ENCODE measurements at places on chromosomes 11 and 22.

- no peak for DNase-seq
Measured at GRCh38 chr11:7892059-7892699, 38.9 kb downstream of the OR10A6 start.

GRCh38 chr22:31080848-31081649 lies at the start of gene SMTN:
SMTN (plus strand) TSS chr22:31081318; CDS start chr22:31083259, 1,941 bp downstream.
- DNase-seq, result peak; percentile 83

DNA sequence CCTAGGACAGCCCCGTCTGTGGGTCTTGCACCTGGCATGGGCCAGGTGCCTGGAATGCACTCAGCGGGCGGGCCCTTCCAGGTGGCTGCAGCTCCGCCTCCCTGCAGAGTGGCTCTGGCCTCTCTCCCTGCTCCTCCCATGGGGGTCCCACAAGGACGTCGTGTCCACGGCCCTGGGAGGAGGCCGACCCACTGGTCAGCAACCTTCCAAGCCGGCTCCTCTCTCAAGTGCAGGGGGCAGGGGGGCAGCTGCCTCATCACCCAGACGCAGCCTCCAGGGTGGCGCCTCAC lies 41.9 kb downstream of the CERK start:
- no peak for DNase-seq

- DNase-seq, result no peak
Measured at GRCh38 chr11:93654226-93654625, 7.3 kb upstream of the CEP295 start.

GRCh38 chr11:130555251-130555841 lies 106.9 kb downstream of the ADAMTS15 start:
- no peak for DNase-seq

DNA sequence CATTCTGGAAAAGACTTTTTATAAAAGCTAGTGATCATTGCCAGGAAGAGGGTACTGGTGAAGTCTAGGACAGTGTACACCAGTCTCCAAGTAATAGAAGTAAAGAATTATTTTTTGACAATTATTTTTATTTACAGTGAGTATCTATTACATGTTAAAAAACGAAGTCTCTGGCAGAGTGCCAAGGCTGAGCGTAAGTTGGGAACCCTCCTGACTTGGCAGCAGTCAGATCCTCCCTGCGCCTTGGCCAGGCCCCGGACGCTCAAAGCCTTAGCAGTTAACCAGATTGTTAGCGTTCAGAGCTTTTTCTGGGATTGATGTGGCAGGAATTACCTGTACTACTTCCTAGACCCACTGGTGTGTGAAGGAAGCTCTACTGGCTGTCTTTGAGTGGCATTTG lies 38.1 kb upstream of the CTTN start:
- no peak for DNase-seq

DNA sequence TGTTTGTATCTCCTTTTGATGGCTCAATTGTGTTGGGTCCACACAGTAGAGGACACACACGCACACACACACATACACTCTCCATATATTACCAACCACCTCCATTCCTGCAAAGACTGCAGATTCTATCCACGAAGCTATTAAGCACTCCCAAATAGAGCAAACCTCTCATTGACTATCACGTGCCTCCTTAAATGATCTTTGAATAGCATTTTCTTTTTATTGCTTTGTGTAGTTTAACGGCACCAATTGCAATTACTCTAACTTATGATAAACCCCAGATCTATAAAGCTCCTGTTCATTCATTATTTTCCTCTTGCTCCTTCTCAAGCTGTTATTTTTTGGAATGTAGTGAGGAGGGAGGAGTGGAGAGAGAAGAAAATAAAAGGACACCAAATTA lies 204.7 kb downstream of the ST3GAL4 start:
- no peak for DNase-seq

DNA sequence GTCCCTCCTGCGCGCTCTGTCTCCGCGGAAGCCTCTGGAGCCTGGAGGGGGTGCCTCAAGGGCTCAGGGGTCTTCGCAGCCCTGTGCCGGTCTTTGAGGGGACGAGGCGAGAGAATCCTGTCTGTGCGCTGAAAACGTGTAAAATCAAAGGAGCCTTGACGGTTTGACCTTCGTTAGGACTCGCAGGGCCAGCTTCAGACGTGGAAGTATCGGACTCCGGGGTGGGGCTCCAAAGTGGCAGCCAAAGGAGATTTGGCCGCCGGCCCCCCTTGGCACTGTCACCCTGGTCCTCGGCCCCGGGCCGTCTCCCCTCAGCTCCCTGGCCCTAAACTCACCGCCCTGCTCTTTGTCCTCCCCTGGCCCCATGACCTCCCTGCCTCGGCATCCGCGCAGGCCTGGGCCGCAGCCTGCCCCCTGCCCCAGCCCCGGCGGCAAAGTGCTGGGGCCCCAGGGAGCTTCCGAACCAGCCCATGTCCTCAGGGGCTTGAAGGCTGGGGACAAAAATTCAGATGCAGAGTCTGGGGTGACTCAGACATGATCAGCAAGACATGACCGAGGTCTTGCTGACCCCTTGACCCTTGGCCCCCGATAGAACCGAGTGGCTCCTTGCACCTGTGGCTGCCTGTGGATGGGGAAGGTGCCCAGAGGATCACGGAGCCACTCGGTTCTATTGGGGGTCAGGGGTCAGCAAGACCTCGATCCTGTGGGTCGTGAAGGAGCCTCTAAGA lies 6.9 kb upstream of the PHRF1 start:
- no peak for DNase-seq

- no peak for DNase-seq
Measured at GRCh38 chr11:65109231-65110198, 2.2 kb upstream of the TM7SF2 start.

- DNase-seq, result no peak
Measured at GRCh38 chr11:43555816-43556611, 124.5 kb upstream of the HSD17B12 start.
